ENCODE measurements at places on chromosomes 6 and 20.

GRCh38 chr20:10807013-10807412 is 133.2 kb upstream of the JAG1 start:
- DNase-seq = no peak

GRCh38 chr6:62150048-62150663 is 135.9 kb downstream of the KHDRBS2 start:
- DNase-seq = peak; percentile 12

DNA sequence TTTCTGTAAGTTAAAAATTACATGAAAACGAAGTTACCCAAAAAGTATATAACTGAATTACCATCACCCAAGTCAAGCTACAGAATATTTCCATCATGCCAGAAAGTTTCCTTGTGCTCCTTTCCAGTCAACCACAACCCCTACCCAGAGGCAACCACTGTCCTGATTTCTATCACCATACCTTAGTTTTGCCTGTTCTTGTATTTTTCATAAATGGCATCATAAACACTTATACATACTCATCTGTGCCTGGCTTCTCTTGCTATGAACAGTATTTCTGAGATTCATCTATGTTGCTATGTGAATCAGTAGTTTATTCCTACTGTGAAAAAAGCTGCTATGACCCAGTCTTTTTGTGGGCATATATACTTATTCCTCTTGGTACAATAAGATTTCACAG is 7.4 kb downstream of the FKBP5 start:
- DNase-seq = no peak

GRCh38 chr20:60262967-60263603 is 304.9 kb downstream of the CDH26 start:
- DNase-seq = peak; percentile 47
